ENCODE measurements at places on chromosomes 13 and 19. TPM values are rescaled to one million over a fixed set of nuclear protein-coding genes. Genes with fewer than 3 reads are reported as not detected.

DNA sequence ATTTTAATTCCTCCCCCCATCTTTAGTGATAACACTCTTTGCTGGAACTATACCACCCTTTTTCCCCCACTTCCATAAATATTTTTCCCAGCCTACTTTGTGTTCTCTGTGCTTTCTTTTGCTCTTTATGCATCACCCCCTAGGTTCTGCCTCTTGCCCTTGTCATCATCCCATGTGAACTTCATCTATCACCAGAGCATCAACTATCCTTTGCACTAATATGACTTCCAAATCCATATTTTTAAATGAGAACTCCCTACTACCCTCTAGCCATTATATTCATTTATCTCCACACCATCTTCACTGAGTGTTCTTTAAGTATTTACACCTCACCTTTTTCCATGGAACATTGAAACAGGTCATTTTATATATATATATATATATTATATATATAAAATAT, 452.7 kb downstream of the FOXO1 start:
- no peak for DNase-seq

GRCh38 chr13:83215627-83216026, 666.6 kb downstream of the SLITRK1 start:
- peak; percentile 49 for DNase-seq

GRCh38 chr19:39318071-39318470, 2.6 kb downstream of the LRFN1 start:
- no peak for DNase-seq

DNA sequence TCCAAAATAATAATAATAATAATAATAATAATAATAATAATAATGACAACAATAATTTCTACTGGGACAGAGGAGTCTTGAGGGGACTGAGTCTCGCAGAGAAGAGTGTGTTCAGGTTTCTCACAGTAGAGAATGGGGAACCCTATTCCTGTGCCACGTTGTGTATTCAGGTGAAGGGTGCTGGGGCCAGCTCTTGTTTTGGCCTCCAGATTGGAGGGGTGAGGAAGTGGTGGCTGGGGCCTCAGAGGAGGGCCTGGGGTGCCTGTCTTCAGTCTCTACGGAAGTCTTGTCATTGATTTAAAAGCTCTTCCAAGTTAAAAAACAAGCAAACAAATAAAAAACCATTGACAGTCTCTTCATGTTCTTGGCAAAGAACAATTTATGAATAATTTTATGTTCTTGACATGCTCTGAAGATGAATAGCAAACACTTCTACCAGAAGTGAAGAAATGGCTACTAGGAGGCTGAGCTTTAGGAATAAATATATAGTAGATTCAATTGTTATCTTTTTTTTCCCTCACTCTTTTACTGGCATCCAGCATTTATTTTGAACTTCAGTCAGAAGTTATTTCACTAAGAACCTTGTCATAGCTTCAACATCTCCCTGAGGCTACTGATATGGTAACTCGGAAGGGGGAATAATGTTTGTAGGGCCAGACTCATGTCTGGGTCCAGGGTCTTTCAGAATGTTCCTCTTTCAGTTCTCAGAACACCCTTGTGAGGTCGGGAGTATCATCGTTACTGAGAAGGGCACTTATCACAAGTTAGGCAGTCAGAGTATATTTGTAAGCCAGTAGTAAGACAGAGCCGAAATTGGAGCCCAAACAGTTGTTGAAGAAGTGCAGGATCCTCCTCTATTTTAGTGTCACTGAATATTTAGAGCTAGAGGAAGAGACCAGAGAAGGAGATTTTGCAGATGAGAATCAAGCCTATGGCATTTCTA, 13.1 kb downstream of the LRCH1 start:
- no peak for DNase-seq

GRCh38 chr13:21735701-21736401, 65.0 kb downstream of the FGF9 start:
- DNase-seq, result no peak

DNA sequence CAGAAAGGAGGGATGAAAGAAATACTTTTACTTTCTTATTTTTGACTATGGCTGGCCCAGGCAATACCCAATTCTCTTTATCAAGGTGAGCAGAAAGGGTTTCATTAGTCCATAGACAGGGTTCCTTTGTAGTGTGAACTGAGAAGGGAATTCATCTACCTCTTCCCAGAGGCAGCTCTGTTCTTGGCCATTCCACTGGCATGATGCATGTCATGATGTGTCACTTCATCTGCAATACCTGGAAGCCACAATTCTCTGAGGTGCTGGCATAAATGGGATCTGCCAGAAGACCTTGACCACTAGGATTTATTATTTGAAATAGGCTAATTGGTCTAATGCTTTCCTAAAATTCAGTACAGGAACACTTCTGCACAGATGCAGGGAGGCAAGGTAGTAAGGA, 542.8 kb downstream of the RFC3 start:
- no peak for DNase-seq

DNA sequence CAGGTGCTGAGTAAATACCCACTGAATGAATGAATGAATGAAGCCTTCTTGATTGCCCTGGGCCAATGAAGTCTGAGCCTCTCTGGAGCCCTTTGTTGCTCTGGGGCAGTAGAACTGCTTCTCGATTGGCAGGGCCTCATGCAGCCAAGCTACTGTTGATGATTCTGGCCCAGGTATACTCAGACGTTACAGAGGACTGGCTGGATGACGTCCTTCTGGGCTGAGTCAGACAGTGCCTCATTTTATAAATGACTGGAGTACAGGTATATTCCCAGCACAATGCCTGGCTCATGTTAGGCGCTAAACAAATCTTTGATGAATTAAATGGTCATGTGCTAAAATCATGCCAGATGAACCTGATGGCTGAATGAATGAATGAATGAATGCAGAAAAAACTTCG, 243.8 kb upstream of the MAB21L1 start:
- no peak for DNase-seq

- no peak for DNase-seq
These were observed at the start of gene NFIX for GRCh38 chr19:12994701-12995595. Gene NFIX, plus strand, starts transcription at chr19:12995475. Its CDS starts 363 bp downstream, at chr19:12995838.

- no peak for DNase-seq
These were observed 283.1 kb downstream of the COG6 start for GRCh38 chr13:39938596-39938995.

DNA sequence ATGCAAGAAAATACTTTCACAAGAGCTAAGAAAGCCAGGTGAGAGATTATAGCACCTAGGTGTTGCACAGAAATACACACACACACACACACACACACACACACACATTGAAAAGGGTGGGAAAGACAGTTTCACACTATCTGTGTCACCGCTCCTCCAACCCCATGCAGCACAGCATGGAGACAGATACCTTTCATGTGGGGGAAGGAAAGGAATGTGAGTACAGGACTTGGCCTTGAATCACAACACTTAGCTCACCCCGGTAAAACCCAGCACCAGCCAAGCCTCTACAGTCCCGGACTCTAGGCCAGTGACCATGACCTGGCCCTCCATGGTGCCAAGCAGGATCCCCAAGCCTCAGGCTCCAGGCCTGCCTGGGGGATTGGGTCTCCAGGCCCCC, 462.0 kb upstream of the SPRY2 start:
- no peak for DNase-seq

The OR7A5 gene
- total RNA-seq, result not detected

The KLK4 gene
- total RNA-seq, result not detected

The CEACAM8 gene
- not detected for total RNA-seq

The MIPEP gene
- 41.6 TPM for total RNA-seq

The KLK8 gene
- total RNA-seq, result not detected

The HSD17B14 gene
- total RNA-seq, result 9.9 TPM

The ZNF587B gene
- 26.6 TPM for total RNA-seq

Measured in A172 (cell line).